ENCODE measurements at places on chromosomes 5 and 9. TPM values are rescaled to one million over a fixed set of nuclear protein-coding genes. Genes with fewer than 3 reads are reported as not detected.

TRMO gene
- 7.6 TPM for total RNA-seq

- no peak for DNase-seq
Observed at GRCh38 chr9:120374239-120374638, 205.7 kb downstream of the CDK5RAP2 start.

CER1 gene
- not detected for total RNA-seq

GRCh38 chr5:180111273-180112002, 39.9 kb upstream of the RNF130 start:
- no peak for DNase-seq

ACTBL2 gene
- not detected for total RNA-seq

Data from stomach (tissue), 19 donors.